ENCODE measurements at places on chromosomes 1 and 21.

- no peak for DNase-seq
These were observed 26.5 kb upstream of the SRP9 start for GRCh38 chr1:225750875-225751824.

DNA sequence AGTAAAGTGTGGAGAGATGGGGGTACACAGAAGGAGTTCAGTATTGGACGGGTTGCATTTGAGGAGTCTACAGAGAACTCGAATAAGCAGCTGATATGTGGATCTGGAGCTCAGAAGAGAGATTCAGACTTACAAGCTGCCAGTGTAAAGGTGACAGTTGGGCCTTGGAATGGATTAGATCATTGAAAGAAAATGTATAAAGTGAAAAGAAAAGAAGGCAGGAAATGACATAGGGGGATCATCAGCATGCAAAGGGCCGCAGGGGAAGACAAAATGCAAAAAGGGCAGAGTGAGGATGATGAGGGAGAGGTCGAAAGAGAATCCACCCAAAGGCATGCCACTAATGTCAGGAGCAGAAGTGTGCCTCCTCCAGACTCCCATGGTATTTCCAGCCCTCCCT, 273.3 kb downstream of the TNR start:
- DNase-seq, result no peak

- no peak for DNase-seq
These were observed 323.9 kb downstream of the DISC1 start for GRCh38 chr1:231950331-231951128.

DNA sequence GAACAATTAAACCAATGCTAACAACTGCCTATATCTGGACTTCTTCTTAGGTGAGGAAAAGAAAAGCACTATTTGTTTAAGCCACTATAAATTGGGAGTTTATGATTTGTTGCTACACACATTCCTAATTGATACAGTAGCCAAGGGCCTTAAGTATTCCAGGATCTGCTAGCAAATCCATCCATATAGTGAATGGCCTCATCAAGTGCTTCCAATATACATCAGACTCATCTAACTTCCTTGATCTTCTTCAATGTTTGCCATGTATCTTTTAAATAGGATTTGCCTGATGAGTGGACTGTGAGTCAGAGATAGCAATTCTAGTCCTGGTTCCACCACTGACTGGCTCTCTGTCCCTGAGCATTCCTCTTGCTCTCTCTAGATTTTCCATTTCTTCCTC, 430.2 kb downstream of the OMA1 start:
- DNase-seq, result no peak

GRCh38 chr1:228109962-228110488, 926 bp upstream of the MRPL55 start:
- DNase-seq, result no peak

DNA sequence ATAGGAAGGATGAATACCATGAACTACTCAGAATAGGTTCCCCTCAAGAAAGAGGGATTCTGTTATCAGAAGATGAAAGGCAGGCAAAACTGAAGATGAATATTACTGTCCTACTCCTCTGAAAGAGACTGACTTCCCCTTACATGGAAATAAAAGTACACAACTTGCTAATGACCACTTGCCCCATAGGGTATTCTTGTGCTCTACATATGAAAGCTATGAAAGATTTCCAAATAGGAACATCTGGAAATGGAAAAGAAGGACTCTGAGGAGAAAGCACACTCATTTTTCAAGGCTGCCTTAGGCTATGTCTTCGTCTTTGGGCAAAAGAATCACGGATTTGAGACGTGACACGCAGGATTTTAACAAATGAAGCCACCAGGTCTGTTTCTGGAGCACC, 170.1 kb upstream of the DAB1 start:
- no peak for DNase-seq

GRCh38 chr21:39923476-39923875, 56.2 kb downstream of the PCP4 start:
- DNase-seq, result no peak

DNA sequence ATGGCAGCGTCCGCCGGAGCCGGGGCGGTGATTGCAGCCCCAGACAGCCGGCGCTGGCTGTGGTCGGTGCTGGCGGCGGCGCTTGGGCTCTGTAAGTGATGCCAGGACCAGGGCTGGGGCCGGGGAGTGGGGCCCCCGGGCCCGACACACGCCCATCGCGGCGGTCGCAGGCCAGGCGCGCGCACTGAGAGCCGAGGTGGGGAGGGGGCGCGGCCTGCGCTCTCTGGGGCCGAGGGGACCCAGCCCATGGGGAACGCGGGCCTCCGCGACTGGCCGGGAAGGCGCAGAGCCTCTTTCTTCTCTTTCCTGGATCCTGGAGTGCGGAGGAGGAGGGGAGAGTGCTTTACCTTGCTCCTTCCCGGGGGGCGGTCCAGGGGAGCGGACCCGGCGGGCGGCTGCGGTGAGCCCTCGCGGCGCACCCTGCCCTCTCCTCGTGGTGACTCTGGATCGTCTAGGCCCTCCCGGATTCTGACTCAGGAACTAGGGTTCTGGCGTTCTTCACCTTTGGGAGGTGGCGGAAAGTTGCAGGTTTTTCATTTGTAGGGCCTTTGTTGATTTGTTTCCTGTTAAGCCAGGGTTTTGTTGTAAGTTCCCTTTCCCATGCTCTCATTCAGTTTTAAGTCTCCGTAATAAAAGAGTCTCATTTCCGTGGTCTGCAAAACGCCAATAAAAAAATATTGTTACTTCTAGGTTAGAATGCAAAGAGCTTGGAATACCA, 529 bp downstream of the MPZL1 start:
- no peak for DNase-seq

DNA sequence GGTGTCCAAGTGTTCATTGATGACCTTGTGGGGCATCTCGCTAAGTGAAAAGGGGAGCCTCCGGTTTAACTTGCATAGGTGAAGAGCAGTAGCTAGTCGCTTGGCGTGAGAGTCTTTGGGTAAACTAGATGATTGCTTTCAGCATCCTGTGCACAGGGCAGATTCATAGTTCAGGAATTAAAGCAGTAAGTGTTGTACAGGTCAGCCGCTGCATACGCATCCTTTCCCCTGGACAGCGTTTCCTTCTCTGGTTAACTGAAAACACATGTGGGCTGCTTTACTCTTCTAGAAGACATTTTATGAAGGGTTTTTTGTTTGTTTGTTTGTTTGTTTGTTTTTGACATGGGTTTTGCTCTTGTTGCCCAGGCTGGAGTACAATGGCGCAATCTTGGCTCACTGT, 12.1 kb downstream of the NDUFV3 start:
- no peak for DNase-seq

DNA sequence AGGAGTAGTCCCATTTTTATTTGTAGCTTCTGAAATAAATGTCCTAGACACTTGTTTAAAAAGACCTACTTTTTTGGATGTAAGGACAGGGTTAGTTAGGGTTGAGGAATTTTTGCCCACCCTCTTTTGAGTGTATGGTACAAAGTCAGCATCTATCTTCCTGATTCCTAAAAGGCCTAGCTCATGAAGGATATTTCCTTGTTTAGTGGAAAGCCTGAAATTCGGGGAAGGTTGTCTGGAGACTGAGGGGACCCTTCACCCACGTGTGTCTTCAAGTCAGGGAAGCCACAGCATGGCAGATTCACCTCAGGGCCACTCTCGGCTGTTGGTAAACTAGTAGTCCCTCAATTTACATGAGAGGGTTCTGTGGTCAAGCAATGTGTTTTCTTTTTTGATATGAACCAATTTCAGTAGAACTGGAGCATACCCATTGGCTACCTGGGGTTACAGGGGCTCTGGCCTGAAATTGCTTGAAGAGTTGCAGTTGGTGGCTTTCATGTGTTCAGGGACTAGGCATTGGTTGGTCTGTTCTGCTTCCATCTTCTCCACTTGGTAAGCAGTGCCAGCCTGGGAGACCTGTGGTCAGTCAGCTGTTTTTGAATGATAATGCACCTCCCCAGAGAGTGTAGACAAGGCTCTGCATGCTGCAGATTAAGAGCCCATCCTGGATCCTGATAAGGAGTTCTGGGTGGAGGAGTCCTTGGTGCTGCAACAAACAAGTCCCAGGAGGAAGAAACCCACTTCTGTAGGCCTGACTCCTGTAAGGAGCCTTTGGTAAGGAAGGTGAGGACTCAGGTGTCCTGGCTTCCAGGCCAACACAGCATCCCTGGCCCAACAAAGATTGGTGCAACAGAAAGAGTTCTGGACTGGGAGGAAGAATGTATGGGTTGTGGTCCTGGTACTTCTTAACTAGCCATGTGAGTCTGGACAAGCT, 6.3 kb downstream of the BTG2 start:
- DNase-seq, result no peak

DNA sequence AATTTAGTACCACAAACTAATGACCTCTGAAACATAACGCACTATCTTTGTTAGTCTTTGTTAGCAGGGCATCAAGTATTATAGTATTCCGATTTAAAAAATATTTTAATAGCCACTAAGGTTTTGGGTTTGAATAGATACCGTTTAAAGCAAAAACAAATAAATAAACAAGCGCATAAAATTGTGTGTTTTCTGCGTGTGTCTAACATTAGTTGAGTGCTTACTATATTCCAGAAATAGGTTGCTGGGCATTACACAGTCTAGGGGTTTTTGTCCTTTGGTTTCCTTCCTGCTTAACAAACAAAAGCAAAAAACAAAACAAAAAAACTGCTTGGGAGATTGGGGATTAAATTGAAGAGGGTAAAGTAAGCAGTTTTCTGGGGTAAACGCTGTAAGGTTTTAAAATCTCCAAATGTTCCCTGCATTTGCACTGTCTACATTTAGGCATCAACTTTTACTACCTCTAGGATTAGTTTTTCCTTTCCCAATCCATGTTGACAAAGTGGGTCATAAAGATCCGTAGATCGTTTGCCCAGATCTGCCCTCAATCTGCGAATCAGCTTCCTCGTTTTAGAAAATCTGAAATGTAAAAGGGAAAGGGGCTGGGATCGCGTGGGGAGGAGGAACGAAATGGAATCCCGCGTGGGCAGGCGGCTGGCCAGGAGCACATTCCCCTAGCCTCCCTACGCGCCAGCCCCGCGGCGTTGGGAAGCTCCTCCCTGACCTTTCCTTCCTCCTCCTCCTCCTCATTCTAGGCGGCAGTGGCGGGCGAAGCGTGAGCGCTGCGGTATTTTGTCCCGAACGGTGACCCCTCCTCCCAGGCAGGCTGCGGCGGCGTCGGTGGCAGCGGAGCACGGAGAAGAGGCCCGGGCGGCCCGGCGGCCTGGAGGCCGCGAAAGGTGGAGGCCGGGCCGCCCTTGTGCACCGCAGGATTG, at the start of gene KCTD3:
Gene KCTD3 (plus strand): TSS at position 749 of the 935 bp plus-strand sequence. CDS start 382 bp downstream, outside the sequence.
- peak; percentile 70 for DNase-seq

DNA sequence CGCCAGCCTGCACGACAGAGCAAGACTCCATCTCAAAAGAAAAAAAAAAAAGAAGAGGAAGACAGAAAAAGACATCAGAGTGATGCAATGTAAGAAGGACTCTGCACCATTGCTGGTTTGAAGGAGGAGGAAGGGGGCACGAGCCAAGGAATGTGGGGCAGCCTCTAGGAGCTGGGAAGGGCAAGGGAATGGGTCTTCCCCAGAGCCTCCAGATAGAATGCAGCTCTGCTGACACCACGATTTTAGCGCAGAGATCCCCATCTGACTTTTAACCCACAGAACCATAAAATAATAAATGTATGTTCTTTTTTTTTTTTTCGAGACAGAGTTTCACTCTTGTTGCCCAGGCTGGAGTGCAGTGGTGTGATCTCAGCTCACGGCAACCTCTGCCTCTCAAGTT, 33.9 kb upstream of the LAMC2 start:
- DNase-seq, result no peak

GRCh38 chr1:91791103-91791502, 94.8 kb downstream of the TGFBR3 start:
- DNase-seq, result no peak

GRCh38 chr1:27564710-27565649, 39.0 kb downstream of the AHDC1 start:
- DNase-seq, result peak; percentile 75

DNA sequence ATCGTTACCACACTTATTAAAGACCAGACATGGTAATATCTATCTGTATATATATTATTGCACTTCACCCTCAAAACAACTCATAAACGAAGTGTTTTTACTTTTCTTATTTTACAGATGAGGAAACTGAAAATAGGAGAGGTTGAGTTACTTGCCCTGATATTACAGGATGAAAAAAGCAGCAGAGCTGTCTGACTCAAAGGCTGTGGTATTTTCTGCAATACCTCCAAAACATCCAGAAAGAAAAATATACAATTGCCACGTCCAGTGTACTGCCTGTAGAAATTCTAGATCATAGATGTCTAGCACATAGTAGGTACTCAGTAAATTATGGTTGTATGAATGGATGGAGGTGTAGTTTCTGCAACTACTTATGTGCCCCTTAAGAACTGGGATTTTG, 5.2 kb upstream of the TARBP1 start:
- no peak for DNase-seq

- no peak for DNase-seq
These were observed 15.4 kb upstream of the LYST start for GRCh38 chr1:235881930-235882700.

DNA sequence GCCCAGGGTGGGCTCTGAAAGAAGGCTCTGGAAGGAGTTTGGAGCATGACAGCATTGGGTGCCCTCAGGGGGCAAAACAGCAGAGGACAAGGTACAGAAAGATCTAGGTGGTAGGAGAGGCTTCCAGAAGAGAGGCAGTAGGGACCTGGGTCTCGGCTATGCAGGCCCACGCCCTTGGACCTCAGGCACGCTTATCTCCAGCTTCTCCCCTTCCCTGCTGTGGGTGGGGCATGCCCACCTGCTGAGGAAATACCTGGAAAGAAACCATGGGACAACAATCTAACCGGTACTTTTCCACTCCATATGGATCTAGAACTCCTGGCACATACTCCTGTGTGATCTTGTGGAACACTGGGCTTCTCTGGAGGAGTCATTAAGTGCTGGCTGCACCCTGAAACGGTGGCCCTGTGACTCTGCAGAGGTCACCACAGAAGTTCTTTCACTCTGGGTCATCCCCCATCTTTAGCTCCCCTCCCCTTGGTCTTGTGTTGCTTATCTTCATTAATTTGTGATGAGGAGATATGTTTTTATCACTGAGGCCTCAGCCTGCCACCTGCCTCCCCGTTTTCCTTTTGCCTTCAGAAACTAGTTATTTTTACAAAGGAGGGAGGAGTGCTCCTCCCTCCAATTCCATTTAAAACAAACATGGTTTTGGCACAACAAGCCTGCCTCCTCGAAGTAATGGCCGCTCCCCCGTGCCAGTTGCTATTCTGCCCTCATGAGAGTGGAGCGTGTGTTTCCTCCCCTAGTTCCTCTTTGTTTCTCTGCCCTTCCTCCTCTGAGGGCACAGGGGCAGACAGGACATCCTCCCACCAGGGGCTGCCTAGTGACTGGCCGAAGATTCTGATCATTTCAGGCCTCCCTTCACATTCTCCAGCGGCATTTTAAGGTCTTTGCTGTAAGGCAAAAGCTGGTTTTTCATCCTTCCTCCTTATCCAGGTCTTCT, 78.0 kb upstream of the ATP5PO start:
- no peak for DNase-seq
